ENCODE measurements at places on chromosomes 13 and 19.

DNA sequence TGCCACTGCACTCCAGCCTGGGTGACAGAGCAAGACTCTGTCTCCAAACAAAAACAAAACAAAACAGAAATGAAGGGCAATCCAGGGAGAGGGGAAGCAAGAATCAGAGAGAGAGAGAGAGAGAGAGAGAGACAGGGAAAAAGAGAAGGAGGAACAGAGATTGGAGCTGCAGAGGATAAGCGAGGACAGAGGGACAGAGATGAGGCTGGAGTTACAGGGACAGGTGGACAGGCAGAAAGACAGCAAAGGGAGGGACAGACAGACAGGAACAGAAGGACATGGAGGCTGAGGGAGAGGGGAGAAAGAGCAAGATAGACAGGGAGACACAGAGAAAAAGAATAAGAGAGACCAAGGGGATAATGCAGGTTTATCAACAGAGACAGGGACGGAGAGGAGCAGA, 1.3 kb upstream of the CRX start:
- peak; percentile 66 for DNase-seq

GRCh38 chr13:79913141-79913827, 427.6 kb downstream of the SPRY2 start:
- peak; percentile 19 for DNase-seq

- no peak for DNase-seq
Observed at GRCh38 chr13:39918620-39919236, 263.3 kb downstream of the COG6 start.

DNA sequence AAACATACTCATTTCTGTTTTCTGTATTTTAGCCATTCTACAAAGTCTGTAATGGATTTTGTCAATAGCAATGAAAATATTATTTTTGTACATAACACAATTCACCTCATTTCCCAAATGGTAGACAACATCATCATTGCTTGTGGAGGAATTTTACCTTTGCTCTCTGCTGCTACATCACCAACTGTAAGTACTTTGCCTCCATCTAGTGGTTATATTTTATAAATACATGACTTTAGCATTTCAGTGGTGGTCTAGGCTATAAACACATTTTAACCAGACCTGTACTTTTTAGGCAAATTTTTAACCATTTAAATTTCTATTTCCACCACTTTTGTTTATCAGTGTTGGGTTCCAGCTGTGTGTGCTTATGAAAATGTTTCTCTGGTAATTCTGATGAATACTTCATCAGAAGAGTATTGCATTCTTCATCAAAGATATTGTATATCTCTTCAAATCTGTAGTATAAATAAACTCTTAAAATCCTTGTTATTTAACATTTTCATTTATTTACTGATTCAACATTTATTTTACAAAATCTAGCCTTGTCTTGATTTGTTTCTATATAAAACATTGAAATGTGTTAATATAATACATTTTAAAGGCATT, 222.4 kb downstream of the NBEA start:
- DNase-seq = peak; percentile 72

DNA sequence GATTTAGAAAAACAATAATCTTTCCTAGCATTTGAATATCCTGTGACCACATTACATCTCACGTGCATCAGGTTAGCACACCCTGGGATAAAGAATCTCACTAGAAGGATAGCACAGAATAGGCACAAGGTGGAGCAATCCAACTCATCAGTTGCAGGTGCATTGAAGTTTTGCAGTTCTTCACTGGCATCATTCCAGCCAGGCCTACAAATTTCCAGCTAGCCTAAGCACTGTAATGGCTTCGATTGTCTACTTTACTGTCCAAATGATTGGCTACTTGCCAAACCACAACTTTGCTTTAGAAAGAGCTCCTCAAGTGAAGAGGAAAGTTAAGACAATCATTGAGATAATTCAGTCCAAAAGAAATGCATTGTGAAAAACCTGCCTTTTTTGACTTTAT, 89.5 kb downstream of the SPRY2 start:
- DNase-seq = peak; percentile 18

DNA sequence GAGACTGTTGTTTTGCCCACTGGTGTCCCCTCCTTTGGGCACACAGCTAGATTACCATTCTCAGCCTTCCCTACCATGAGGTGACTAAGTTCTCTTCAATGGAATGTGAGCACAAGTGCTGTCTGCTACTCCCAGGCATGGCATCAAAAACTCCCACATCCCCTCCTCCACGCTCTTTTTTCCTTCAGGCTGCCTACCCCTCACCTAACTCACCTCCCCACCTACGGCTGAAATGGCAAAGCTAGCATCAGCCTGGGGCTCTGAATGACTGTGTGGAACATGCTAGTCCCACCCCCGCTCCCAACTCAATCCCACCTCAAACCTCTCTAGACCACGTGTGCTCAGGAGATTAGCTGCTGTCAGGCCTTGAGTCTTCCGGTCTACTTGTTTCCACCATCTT, 512.2 kb downstream of the DIAPH3 start:
- DNase-seq = no peak

GRCh38 chr19:35331551-35332214, 2.7 kb downstream of the CD22 start:
- DNase-seq = no peak
